ENCODE measurements at places on chromosomes 6 and 20.
A peak's percentile ranks its signal among the peaks of the same experiment; 100 is the strongest.

- DNase-seq = no peak
Observed at GRCh38 chr20:59151820-59152219, 11.8 kb upstream of the ZNF831 start.

DNA sequence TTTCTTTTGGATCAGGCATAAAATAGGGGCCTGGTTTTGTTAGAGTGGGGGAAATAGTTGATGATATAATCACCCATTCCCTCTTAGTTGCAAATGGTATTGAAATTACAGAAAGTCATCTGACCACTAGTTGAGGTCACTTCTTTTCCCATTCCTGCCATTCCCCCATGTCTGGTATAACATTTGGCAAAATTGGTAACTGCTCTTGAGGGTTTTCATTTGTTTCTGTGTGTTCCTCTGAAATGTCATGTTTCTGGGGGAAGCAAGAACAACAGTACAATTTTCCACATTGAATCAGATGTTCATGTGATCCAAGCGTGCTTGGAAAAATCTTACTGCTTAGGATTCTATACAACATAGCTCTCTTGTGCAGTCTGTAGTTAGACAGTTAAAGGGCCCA, 7.3 kb downstream of the AIG1 start:
- DNase-seq = peak; percentile 62

GRCh38 chr6:132819405-132820161, 5.2 kb downstream of the RPS12 start:
- DNase-seq = no peak

GRCh38 chr6:68087399-68088133, 547.5 kb upstream of the ADGRB3 start:
- DNase-seq = no peak

DNA sequence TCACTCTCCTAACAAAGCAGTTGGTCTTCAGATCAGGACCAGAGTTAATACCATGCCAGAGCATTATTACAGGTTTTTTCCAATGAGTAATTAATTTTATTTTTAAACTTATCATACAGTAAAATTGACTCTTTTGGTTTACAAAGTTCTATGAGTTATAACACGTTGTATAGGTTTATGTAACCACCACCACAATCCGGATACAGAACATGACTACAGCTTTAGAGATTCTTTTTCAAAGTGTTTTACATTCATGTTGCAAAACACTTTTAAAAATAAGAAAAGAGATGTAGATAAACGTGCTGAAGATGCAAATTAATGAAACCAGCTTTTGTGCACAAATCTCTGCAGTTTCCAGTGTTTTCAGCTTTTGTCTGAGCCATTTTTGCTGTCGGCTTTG, 1.5 kb upstream of the TPBG start:
- no peak for DNase-seq

DNA sequence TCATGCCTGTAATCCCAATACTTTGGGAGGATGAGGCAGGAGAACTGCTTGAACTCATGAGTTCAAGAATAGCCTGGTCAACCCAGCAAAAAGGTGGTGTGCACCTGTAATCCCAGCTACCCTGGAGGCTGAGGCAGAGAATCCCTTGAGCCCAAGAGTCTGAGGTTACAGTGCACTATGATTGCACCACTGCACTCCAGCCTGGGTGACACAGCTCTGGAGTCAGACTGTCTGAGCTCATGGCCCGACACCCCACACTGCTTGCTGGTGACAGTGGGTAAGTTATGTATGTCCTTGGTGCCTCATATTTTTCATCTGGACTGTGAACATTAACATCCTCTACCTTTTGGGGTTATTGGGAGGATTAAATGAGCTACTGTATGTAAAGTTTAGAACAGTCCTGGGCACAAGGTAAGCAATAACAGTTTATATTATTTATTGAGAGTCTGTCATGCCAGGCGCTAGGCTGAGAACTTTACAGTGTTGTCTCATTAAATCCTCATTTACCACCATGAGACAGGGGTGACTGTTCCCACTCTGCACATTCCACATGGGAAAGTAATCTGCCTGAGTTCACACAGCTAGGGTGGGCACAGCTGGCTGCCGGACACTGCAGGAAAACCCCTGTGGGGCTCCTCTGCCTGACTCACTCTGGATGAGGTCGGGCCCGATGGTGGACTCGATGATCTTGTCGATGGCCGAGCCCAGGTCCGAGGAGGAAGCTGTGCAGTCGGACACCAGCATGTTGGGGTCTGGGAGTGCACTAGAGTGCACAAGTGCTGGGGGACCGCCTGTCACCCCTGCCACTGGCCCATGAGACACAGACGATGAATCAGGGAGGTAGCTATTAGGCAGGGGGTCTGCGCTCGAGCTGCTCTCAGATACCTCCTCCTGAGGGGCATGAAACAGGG, 2.9 kb downstream of the ZNF335 start:
- DNase-seq = peak; percentile 50

GRCh38 chr6:13655700-13656099, 40.6 kb downstream of the NOL7 start:
- no peak for DNase-seq

DNA sequence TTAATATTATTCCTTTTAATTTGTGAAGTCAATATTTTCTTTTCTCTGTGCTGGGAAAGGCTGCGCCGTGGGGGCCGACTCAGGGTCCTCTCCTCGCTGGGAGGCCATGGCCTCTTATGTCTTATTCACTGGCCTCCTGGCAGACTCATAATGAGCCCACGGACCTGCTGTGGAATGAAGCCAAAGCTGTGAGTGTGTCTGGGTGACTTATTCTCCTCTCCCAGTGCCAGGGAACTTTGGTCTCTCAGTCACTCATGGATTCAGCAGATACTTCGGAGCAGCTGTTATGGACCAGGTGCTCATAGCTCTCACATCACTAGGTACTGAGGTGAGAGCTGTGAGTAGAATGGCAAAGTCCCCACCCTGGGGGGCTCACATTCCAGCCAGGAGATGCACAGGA, 297.6 kb downstream of the CDH26 start:
- DNase-seq = no peak

DNA sequence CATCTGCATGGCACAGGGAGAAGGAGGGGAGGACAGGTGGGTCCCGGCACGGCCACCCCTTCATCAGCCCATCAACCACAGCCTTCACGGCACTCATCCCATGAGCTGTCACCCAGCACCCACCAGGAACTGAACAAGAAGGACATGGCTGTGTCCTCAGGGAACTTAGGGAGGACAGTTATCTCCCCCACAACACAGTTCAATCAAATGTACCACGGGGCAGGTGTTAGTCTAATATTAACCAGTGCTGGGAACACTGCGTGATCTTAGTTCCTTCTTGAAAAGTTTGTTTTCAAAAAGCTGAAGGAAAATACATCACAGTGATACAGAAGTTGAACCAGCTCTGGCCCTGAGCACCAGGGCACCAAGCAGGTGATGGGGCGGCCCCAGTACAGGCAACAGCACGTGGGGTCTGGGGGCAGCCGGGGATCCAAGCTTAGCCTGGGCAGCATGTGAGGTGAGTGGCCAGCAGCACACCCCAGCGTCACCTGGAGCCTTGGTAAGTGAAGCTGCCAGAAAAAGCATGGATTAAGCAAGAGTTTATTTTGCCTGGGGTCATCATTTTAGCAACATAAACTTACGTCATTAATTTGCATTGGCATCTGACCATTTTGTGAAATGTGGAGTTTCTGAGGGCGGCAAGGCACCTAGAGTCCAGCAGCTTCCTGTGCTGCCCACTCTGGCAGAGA, 35.5 kb upstream of the AFDN start:
- DNase-seq = no peak

Data from AG10803 (cell line).